ENCODE measurements at places on chromosomes 2 and 18. TPM values are rescaled to one million over a fixed set of nuclear protein-coding genes. Genes with fewer than 3 reads are reported as not detected.

The GDF7 gene
- 0.15 TPM for total RNA-seq

The LTBP1 gene
- 5.1 TPM for total RNA-seq

The CNTNAP5 gene
- not detected for total RNA-seq

The SCN2A gene
- total RNA-seq = 0.20 TPM

The CLEC4F gene
- total RNA-seq = 1.4 TPM

The SKOR2 gene
- total RNA-seq = not detected

DNA sequence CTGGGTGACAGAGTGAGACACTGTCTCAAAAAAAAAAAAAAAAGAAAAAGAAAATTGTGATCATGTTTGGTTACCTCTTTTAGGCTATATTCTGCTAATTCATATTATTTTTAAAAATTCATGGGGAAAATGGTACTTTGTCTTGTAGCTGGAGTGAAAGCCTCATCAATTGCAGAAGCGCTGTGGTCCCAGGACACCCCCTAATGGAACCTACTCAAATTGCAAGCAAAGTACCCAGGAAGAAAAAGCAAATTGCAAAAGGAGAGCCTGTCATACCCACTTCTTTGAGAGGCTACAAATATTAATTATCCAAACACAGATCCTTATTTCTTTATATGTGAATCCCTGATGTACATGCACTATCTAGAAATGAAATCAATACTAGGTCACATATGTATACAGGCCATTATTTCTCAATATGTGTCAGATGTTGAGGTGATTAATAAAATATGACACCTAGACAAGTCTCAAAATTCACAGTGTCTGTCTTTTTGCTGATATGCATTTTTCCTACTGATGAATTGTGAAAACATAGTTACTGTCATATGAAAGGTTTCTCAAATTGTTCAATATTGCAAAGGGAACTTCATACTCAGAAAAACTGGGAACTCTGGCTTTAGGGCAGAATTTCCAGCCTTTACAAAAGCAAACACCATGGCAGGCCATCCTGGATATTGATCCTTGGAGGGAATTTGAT is 12.6 kb downstream of the CRACDL start:
- DNase-seq = no peak
- no peaks in the 10 kb centered on the region for H3K4me1 ChIP-seq
- no peaks in the 10 kb centered on the region for H3K27me3 ChIP-seq
- H3K4me3 ChIP-seq = no peak overlapping the region
- H3K36me3 ChIP-seq = no peaks in the 10 kb centered on the region

DNA sequence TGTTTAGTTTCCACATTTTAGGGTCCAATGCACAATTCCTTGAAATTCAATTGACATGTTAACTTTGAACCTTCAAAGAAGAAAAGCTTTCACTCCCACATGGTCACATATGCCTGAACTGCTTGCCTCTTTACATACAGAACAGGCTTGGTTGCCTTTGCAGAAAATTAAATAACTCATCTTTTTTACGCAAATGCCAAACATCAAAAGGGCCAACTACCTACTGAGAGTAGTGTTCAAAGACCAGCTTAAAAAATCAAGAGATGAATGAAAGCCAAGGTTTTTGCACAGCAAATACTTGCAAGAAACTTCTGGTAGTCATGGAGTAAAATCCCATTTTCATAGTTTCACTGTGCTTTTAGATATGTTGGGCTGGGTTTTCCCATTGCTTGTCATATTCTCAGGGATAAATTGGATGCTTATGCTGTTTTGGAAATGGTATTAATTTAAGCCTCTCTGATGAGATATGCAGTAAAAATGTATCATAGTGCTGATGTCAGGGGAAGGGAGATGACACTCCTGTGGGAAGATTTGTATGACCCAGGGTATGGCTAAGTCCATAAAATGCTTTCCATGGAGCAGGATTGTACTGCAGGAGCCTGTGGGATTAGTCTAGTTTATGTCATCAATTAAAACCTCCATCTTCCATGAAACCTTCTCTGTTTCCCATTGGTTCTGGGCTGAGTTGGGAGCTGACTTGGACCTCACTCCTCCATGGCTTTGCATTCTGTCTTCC is 60.6 kb upstream of the DARS1 start:
- H3K4me1 ChIP-seq = no peaks in the 10 kb centered on the region
- no peaks in the 10 kb centered on the region for H3K27me3 ChIP-seq
- H3K36me3 ChIP-seq = no peaks in the 10 kb centered on the region
- DNase-seq = no peak
- H3K27ac ChIP-seq = no peak overlapping the region

DNA sequence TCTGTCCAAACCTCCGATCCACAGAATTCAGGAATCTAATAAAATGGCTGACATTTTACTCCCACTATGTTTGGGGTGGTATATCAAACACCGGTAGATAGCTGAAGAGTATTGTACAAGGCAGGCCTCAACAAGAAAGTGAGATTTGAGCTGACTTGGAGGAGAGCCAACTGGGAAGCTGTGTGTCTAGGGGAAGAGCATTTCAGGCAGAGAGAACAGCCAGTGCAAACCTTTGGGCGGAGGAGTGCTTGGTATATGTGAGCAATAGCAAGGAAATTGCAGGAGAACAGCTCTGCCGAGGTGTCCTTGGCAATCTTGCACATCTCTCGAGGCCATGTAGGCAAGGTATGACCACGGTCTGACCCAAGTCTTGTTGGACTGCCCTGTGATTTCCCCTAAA is 1.8 kb upstream of the MERTK start:
- H3K27me3 ChIP-seq = no peaks in the 10 kb centered on the region
- H3K36me3 ChIP-seq = no peaks in the 10 kb centered on the region
- no peak for DNase-seq
- no peaks in the 10 kb centered on the region for H3K4me1 ChIP-seq
- no peak overlapping the region for H3K27ac ChIP-seq

- no peak overlapping the region for H3K4me3 ChIP-seq
- no peak for DNase-seq
- H3K27ac ChIP-seq = no peak overlapping the region
- no peaks in the 10 kb centered on the region for H3K36me3 ChIP-seq
Observed at GRCh38 chr2:134515137-134515536, 203.7 kb downstream of the TMEM163 start.

- H3K4me3 ChIP-seq = no peak overlapping the region
- no peak for DNase-seq
- H3K27me3 ChIP-seq = no peaks in the 10 kb centered on the region
Observed at GRCh38 chr2:205679410-205680009, 2.8 kb upstream of the NRP2 start.

GRCh38 chr2:37168217-37168981 is 11.6 kb upstream of the EIF2AK2 start:
- H3K36me3 ChIP-seq = no peaks in the 10 kb centered on the region
- no peaks in the 10 kb centered on the region for H3K4me1 ChIP-seq
- peak; percentile 8 for DNase-seq
- no peak overlapping the region for H3K4me3 ChIP-seq
- H3K27ac ChIP-seq = no peak overlapping the region
- H3K27me3 ChIP-seq = no peaks in the 10 kb centered on the region

- no peaks in the 10 kb centered on the region for H3K36me3 ChIP-seq
- no peak overlapping the region for H3K4me3 ChIP-seq
- DNase-seq = no peak
- no peak overlapping the region for H3K27ac ChIP-seq
Observed at GRCh38 chr18:24559526-24559925, 99.1 kb downstream of the HRH4 start.

GRCh38 chr2:6916224-6916623 is 988 bp upstream of the RNF144A start:
- H3K27me3 ChIP-seq = no peaks in the 10 kb centered on the region
- H3K27ac ChIP-seq = no peak overlapping the region
- H3K4me1 ChIP-seq = peaks cover 6% of the 10 kb centered on the region
- H3K4me3 ChIP-seq = no peak overlapping the region

GRCh38 chr2:167480232-167480985 is 592.1 kb downstream of the XIRP2 start:
- no peak for DNase-seq
- H3K4me3 ChIP-seq = no peak overlapping the region
- no peaks in the 10 kb centered on the region for H3K27me3 ChIP-seq
- H3K36me3 ChIP-seq = no peaks in the 10 kb centered on the region
- H3K4me1 ChIP-seq = no peaks in the 10 kb centered on the region

DNA sequence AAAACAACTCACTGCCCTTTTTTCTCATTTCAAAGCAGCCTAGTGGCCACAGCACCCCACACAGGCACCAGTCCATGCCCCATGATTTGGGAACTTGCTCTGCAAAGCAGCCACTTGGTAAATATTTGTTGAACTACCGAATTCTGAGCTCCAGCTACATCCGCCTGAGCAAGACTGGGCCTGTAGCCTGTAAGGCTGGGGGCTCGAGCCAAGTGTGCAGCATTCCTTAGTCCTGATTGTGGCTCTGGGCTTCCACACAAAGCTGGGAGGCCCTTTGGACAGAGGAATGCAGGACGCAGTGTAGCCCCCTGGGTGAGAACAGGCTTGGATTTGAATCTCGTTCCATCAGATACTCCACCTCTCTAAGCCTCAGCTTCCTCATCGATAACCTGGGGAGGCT is 88.4 kb downstream of the ACTR2 start:
- H3K4me1 ChIP-seq = no peaks in the 10 kb centered on the region
- H3K27me3 ChIP-seq = no peaks in the 10 kb centered on the region
- no peak overlapping the region for H3K27ac ChIP-seq
- no peak overlapping the region for H3K4me3 ChIP-seq
- no peak for DNase-seq

GRCh38 chr2:222142027-222142426 is 156.8 kb downstream of the PAX3 start:
- H3K36me3 ChIP-seq = no peaks in the 10 kb centered on the region
- no peak overlapping the region for H3K27ac ChIP-seq

DNA sequence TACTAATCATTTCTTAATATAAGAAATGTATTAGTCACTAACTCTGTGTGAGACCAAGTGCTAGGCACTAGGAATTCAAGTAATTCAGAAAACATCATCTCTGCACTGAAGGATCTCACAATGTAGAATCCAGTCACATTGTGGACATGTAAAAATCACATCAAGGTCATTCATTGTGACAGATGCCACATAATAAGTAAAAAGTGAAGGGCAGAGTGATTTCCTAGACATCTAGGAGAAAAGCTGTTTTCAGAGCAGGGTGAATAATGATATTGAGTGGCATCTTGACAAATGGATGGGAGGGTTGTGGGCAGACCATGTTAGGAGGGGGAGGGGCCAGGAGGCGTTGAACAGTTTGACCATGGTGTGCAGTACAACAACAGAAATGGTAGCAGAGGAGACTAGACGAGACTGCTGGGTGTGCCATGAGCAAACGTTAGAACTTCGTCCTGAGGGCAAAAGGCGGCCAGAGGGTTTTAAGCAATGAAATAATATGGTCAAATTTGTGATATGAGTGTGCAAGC is 93.8 kb downstream of the DTNA start:
- peak overlapping the region; percentile 24 for H3K27ac ChIP-seq
- H3K4me1 ChIP-seq = peaks cover 17% of the 10 kb centered on the region
- H3K27me3 ChIP-seq = no peaks in the 10 kb centered on the region
- no peaks in the 10 kb centered on the region for H3K36me3 ChIP-seq
- DNase-seq = no peak

DNA sequence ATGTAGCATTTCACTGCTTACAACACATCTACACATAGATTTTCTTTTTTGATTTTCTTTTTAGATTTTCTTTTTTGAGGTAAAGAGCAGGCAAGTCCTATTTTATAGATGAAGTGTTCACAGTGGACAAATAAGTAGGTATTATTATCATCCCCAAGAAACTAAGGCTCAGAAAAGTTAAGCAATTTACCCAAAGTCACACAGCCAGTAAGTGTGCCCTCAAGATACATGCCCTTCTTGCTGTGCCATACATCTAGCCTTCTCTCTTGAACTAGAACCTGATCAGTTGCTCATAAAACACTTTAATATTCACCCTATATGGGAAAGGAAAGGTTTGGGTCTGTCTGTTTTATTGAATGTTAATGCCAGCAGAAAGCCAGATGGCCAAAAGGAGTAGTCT is 50.3 kb downstream of the DAPL1 start:
- no peak overlapping the region for H3K4me3 ChIP-seq
- H3K4me1 ChIP-seq = peaks cover 22% of the 10 kb centered on the region
- no peaks in the 10 kb centered on the region for H3K27me3 ChIP-seq
- DNase-seq = no peak
- no peaks in the 10 kb centered on the region for H3K36me3 ChIP-seq
- H3K27ac ChIP-seq = no peak overlapping the region

- H3K36me3 ChIP-seq = no peaks in the 10 kb centered on the region
- H3K4me3 ChIP-seq = no peak overlapping the region
- no peaks in the 10 kb centered on the region for H3K27me3 ChIP-seq
- DNase-seq = no peak
- no peaks in the 10 kb centered on the region for H3K4me1 ChIP-seq
- H3K27ac ChIP-seq = no peak overlapping the region
Observed at GRCh38 chr18:8974279-8974678, 128.2 kb upstream of the NDUFV2 start.

GRCh38 chr18:13893418-13893760 is 21.9 kb downstream of the MC2R start:
- no peak overlapping the region for H3K4me3 ChIP-seq
- no peaks in the 10 kb centered on the region for H3K4me1 ChIP-seq
- H3K27me3 ChIP-seq = no peaks in the 10 kb centered on the region
- no peaks in the 10 kb centered on the region for H3K36me3 ChIP-seq
- no peak for DNase-seq
- H3K27ac ChIP-seq = no peak overlapping the region

DNA sequence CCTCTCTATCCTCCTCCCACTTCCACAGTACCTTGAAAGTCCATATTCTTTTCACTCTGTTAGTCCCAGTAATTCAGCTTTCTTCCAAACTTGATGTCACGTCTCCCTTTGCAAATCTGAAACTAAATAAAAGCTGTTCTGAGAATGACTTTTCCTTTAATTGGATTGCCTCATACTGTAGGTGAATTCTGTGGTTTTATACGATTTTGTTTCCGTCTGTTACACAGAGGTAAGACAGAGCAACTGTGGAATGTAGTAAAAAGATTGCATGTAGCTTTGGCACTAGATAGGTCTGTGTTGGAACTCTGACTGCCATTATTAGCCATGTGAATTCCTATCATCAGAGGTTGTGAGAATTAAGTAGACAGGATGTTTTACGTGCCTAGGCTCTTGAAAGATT is 25.9 kb downstream of the MALT1 start:
- no peaks in the 10 kb centered on the region for H3K27me3 ChIP-seq
- no peak overlapping the region for H3K4me3 ChIP-seq
- H3K36me3 ChIP-seq = peaks cover 13% of the 10 kb centered on the region
- no peaks in the 10 kb centered on the region for H3K4me1 ChIP-seq
- DNase-seq = no peak

GRCh38 chr2:42964439-42965083 is 172.2 kb upstream of the HAAO start:
- no peak overlapping the region for H3K27ac ChIP-seq
- H3K36me3 ChIP-seq = no peaks in the 10 kb centered on the region
- H3K4me3 ChIP-seq = no peak overlapping the region
- peaks cover 38% of the 10 kb centered on the region for H3K4me1 ChIP-seq
